Fibroblast of skin of right biceps (primary cell): ENCODE measurements at places on chromosomes 3 and 15.

GRCh38 chr3:57093971-57094535 is 33.6 kb downstream of the SPATA12 start:
- DNase-seq: no peak

DNA sequence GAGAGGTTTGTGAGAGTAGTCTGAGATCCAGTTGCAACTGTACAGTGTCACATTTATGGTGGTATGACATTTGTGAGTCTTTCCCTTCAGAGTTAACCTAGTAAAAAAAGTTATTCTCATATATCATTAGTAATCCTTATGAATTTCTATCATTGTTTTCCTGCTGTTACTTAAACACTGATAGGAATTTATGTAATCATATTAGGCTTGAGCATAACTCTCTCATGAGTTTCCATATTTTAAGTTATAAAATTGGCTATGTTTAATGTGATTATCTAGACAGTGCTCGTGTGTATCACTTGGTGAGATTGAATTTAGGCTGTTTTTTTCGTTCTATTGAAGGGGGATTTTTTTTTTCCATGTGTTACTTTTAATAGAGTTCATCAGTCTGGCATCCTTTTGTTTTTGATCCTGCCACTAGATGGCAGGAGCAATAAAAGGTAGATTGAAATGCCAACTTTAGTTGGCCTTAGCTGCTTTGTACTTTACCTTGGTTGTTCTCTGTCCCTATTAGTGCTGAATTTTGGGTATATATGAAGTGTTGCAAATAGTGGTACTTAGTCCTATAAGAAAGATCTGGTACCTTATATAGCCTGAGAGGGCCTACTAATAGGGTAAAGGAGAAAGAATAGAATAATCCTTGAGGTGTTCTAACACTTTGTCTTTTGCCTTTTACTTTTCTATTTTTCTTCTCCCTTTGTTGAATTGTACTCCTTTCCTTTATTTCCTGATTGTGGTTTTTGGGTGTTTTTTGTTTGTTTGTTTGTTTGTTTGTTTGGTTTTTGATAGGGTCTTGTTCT is 17.9 kb downstream of the STT3B start:
- DNase-seq: peak; percentile 28

DNA sequence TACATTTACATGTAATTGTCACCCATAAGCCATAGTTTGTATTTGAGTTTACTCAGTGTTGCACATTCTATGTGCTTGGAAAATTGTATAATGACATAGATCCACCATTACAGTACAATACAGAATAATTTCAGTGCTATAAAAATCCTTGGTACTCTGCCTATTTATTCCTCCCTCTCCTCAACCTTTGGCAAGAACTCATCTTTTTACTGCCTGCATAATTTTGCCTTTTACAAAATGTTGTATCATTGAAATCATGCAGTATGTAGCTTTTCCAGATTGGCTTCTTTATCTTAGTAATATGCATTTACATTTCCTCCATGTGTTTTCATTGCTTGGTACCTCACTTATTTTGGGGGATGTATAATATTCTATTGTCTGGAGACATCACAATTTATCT is 786.9 kb upstream of the SEMA6D start:
- DNase-seq: no peak

DNA sequence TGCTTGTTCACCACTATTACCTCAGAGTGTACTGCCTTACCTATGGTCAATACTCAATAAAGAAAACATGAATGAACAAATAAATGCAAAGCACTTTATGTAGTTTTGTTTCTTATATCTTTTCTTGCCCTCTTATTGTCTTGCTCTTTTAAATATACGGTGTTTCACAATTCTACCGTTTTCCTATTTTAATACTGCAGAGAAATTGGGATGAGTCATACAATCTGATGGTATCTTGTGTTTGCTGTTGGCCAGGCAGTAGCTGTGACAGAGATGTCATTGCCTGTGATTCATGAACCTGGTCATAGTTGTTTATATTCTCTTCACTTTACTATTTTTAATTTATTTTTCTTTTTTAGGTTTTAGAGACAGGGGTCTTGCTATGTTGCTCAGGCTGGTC is 48.3 kb downstream of the SERP1 start:
- DNase-seq: peak; percentile 59

DNA sequence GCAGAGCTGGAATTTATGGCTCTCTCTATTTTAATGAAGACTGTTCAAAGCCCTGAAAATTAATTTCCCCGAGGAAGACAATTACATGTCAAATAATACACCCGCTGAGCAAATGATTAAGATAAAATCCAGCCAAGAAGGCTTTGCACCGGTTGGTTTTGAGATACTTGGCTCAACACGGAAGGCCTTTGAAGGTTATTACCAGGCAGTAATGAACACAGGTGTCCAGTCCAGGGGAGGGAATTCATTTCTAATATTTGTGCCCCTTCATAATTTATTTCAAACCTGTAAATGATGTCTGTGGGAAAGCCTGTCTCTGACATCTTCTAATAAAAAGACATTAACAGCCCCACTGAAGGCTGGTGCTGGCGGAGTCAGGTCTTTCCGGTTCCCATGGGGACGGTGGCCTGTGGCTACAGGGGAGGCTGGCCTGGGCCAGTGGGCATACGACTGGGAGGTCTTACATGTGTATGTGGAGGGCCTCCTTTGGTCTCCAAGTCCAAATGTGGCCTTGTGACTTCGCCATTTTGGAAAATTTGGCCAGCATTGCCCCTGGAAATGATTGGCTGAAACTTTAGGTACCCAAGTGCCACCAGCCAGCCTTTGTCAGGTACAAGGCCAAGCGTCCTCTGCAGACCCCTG is 49.9 kb upstream of the IQSEC1 start:
- no peak for DNase-seq

GRCh38 chr15:84715441-84716035 is 401 bp downstream of the SEC11A start:
- peak; percentile 39 for DNase-seq

DNA sequence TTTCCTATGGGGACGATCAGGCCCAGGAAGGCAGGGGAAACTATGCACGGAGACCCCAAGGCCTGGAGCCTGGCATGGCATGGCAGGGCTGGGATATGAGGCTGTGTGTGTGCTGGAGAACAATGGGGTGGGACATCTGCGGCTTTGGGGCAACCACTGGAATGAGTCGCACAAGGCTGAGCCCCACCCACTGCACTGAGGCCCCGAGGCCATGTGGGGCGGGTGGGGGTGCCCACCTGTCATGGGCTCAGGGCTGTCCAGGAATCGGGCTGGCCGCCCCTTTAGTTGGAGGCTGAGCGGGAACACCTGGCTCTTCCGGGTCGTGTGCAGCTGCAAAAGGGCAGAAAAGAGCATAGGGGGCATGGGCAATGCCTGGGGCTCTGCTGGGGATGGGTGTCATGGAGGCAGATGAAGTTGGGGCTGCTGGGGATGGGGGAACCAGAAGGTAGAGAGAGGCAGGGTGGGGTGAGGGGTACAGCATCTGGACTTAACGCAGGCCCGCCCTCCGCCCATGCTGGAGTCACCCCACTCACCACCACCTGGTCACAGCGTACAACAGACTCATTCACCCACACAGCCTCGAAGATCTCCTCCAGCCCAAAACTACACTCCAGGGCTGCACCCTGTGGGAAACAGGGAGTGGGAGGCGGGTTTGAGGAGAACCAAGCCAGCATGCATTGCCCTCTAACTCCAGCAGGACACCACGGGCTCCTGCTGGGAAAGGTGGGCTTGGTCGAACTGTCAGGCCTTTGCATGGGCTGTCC is 31.1 kb downstream of the PLXND1 start:
- DNase-seq: no peak

DNA sequence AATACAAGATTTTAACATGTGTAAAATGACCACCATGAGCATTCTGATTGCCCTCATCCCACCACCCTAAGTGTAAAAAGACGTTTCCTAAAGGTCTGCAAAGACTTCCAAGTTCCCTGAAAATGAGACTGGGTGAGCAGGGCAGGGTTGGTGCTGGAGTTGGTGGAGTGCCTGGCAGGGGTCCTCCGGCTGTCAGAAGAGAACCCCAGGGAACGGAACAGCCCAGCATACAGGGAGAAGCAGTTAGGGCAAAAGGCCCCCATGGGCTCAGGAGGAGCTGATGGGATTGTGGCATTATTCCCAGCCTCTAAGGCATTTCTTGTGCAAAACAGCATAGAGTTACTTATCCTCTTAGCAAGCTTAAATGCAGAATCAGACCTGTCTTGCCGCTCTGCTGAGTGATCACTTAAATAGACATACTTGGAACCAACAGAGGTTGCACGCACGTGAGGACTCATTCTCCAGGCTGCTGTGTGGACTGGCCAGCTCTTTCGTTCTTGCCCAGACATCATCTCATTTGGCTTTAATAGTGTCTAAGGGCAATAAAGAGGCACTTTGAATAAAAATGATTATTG is 36.0 kb downstream of the XYLB start:
- DNase-seq: no peak

DNA sequence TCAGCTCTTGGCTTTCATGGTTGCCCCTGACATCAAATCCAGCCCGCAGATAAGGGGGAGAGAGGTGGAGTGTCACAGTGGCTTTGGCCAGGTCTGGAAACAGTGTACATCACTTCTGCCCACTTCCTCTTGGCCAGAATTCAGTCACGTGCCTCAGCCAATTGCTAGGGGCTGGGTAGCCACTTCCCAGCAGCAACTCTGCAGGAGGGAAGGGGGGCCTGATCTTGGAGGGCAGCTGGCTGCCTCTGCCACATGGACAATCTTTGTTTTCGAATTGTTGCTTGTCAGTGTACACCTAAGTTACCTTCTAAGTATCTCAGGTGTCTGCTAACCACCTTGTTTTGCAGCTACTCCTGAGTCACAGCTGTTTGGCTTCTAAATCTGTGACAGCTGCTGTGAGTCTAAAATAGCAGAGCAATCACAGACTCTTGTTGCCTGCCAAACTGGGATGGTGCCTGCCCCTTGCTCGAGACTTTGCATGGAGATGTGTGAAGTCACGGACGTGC is 41.0 kb upstream of the LIMD1 start:
- DNase-seq: peak; percentile 48

DNA sequence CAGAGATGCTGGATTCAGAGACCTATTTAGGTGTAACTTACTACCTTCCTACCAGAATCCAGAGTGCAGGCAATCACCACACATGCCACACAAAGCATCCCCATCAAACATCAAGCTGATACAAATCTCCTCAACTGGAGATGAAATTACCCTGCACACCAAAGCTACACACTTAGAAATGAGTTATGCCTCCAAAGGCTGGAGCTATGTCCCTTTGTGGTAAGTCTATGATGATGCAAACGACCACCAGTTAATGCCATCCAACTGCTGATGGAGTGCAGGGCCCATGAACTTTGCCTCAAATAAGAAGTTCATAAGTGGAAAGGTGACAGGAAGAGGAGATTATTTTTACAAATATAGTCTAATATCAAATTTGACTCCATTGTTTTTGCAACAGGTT is 38.1 kb downstream of the PDZRN3 start:
- DNase-seq: no peak

GRCh38 chr15:77815015-77815414 is 182.3 kb upstream of the LINGO1 start:
- no peak for DNase-seq

- DNase-seq: peak; percentile 48
Measured at GRCh38 chr15:76433798-76434400, 97.3 kb downstream of the ISL2 start.

GRCh38 chr3:46898321-46899150 is 21.0 kb downstream of the PTH1R start:
- no peak for DNase-seq

DNA sequence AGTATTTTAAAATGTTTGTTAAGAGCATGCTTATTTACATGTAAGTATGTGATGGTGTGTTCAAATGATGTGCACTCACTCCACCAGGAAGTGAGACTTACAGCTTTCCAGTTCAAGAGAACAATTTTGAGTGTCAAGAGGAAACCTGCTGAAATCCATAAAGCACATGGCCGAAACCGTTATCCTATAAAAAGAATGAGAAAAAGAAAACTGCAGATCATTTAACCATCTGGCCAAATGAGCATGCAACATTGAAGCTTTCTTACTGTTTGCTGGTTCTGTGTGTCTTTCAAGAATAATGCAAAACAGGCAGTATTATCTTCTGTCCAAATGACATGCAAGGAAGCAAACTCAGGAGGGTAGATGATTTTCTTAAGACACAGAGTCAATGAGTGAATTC is 26.3 kb downstream of the GABRR3 start:
- DNase-seq: no peak

DNA sequence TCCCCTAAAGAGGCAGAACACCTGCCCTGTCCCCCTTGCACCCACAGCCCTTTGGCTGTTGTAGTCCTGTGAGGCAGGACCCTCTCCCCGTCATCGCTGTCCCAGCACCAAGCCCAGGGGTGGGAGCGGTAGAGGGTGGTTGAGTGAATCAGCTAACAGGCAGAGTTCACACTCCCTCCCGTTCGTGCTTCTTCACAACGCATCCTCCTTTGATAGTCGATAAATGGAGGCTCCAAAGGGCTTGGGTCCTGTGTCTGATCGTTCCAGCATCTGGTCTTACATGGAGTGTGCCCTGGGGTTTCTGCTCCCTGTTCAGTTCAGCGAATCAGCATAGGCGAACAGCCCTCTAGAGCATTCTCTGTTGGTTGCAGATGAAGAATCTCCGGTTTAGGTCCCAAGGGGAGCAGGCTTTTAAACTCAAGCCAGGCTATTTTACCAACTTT is 820 bp upstream of the HMCES start:
- DNase-seq: peak; percentile 26

- DNase-seq: peak; percentile 99
Measured at GRCh38 chr3:177977381-177978158, 558.7 kb upstream of the KCNMB2 start.

GRCh38 chr3:190208196-190208595 is 87.5 kb upstream of the P3H2 start:
- DNase-seq: no peak

DNA sequence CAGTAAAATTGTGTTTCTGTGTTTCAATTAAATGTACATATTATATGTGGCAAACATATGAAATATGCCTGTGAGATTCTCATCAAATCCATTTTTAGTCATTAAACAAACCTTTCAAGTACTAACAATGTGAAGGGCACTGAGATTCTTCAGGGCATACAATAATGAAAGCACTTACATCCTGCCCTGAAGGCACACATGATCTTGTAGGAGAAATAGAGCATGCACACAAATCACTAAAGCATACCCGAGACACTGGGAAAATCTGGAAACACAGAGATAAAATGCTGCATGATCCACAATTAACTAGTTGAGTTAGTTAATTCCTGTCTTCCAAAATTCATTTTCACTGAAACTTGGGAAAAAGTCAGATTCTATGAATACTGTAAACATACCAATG is 810.5 kb upstream of the NECTIN3 start:
- no peak for DNase-seq

- DNase-seq: no peak
Measured at GRCh38 chr3:146159616-146160320, 1.2 kb downstream of the PLOD2 start.
